Cerebellum (tissue), 4 donors: ENCODE measurements at places on chromosomes 6 and 20.

DNA sequence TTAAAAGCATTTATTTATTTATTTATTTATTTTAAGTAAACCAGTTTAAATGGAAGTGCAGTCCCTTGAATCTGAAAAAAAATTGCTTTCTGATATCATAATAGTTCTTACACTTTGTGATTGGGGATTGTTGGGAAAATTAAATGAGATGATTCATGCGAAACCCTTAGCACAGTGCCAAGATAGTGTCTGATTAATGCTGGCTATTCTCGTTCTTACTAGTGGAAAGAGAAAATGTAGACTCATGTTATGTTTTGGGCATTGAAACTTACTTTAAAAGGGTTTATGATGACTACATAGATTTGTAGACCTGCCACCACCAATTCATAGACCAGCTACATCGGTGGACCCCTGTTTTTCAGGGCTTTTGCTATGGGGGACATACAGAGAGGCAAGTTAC lies 229.2 kb upstream of the ZFP64 start:
- no peak for DNase-seq

DNA sequence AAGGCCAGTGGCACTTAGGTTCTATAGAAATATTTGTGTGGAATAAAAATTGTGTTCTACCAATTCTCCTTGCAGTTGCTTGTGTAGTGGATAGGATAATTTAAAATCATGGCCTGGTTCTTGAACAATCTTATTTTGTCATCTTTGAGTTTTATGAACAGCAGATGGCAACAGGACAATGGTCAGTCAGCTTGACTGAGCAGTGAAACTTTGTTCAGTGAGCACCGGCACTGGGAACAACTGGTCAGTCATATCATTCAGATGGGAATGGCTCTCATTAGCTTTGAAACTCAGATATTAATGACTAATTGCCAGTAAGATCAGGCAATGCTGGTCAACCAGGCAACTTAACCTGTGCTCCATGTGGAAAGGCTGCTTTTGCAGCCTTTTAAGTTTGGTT lies 129.2 kb downstream of the BCKDHB start:
- no peak for DNase-seq

GRCh38 chr20:10478205-10478604 lies 43.1 kb downstream of the SLX4IP start:
- DNase-seq: no peak

GRCh38 chr6:21402368-21402767 lies 191.2 kb upstream of the SOX4 start:
- no peak for DNase-seq

GRCh38 chr20:58845706-58846105 lies 5.0 kb downstream of the GNAS-AS1 start:
- DNase-seq: no peak

DNA sequence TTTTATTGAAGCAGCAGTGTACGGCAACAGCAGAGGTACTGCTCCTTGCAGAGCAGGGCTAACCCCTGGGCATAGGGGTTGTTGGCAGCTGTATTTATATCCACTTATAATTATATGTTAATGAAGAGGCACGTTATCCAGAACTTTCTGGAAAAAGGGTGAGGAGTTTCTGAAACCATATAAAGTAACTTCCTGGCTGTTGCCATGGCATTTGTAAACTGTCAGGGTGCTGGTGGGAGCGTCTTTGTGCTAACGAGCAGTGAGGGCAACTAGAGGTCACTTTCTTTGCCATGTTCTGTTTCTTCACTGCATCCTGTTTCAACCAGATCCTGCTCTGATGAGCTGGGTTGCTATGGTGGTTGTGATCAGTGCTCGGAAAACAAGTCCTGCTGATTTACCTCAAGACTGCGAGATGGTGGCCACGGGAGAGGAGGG lies 11.1 kb upstream of the ARFGEF2 start:
- DNase-seq: no peak

DNA sequence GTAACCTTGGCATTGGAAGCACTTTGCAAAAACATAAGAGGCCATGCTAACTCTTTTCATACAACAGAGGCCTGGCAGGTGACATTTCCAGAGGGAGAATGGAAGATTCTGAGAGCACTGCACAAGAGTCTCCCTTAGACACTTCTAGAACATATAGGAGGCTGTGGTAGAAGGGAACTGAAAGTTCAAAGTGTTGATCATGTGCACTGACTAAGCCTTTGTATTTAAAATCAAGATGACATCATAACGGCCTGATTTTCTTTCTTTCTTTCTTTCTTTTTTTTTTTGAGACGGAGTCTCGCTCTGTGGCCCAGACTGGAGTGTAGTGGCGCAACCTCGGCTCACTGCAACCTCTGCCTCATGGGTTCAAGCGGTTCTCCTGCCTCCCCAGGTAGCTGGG lies 26.8 kb upstream of the DNAAF9 start:
- DNase-seq: no peak

GRCh38 chr6:137309078-137309762 lies 90.0 kb upstream of the IFNGR1 start:
- DNase-seq: no peak

DNA sequence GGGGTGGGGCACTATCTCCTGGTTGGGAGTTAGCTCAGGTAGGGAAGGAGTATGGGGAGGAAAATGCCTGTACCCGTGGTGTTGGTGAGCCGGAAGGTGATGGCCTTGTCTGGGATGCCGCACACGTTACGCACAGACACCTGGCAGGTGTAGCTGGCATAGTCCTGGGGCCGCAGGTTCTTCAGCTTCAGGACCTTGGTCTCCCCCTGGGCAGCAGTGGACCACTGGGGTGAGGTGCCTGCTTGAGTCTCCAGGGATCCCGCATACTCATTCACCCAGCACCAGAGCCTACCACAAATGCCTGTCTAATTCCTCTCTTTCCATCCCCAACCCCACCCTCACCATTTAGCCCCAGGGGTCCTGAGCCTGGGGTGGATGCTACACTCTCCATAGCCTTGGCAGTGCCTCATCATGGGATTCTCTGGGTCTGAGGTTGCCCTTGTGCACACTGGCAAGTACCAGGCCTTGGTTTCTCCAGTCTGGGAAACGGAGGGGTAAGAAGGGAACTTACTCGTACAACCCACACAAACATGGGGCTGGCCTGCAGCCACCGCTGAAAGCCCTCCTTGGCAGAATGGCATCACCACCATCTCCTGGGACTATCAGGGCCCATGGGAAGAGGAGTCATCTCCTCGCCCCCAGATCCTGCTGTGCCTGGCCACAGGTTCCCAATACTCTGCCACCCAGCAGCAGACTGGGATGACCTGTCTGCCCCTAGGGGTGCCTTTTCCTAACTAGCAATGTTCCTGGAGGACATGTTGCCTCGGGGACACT lies 42.8 kb downstream of the MDGA1 start:
- DNase-seq: no peak

DNA sequence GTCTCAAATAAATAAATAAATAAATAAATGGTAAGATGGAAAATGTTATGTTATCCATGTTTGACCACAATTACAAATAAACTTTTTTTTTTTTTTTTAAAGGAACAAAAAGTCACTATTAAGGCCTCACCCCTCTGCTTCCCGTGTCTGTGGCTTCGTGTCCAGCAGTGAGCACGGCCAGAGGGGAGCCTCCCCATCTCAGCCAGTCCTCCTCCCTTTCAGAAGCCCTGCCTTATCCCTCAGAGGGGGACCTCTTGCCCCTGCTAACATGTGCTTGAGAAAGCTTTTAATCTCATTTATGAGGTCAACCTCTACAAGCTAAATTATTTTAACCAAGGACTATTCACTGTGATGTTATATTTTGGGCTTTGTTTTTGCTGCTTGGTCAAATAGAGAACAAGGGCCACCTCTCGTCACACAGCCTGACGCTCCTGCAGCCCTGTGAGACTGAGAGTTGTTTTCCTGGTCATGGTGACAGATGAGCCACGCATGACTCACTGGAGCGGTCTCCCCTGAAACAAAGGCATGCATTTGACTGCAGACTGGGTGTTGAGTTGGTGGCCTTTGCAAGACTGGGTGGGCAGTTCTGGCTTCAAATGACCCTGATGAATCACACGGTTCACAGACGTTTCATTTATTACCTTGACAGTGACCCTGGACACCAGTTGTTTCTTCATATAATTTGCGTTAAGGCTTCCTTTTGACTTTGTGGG lies 131.8 kb downstream of the TIAM2 start:
- DNase-seq: no peak

- no peak for DNase-seq
Observed at GRCh38 chr6:35298625-35299140, 1.1 kb downstream of the DEF6 start.

DNA sequence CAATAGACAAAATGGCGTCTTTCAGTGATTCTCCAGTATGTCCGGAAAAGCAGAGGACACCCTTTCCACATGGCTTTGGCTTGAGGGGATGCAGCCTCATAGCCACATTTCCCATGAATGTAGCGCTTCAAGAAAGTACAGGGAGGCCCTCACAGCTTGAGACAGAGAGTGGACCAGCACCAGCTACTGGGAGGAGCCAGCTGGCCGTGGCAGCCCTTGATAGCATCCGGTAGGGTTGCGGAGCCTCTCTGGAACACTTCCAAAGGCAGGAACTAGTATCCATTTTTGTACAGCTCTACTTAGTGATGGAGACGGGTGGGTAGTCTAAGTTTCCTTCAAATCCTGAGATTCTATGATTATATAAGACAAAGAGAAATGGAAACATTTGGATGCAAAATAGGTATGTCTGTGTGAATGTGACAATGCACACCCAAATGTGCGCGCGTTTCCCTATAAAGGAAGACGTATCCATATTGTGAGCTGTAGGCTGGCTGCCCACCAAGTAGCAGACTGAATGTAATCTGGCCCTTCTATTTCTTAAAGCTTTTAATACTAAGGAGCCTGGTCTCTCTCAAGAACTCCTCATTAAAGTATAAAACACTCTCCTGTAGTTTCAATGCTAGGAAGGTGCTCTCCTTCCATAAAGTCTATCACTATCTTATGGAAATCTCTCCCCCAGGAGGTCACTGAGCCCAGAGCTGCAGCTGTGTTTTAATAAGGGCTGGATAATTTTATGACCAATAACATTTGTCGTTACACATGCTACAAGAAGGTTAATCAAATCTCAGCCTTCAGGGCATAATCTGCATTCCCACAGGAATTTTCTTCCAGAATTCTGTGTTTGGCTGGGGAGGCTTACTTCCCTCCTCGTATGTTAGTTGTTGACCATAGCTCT lies 74.0 kb downstream of the SOBP start:
- DNase-seq: peak; percentile 25
